ENCODE measurements at places on chromosomes 5 and 9.

DNA sequence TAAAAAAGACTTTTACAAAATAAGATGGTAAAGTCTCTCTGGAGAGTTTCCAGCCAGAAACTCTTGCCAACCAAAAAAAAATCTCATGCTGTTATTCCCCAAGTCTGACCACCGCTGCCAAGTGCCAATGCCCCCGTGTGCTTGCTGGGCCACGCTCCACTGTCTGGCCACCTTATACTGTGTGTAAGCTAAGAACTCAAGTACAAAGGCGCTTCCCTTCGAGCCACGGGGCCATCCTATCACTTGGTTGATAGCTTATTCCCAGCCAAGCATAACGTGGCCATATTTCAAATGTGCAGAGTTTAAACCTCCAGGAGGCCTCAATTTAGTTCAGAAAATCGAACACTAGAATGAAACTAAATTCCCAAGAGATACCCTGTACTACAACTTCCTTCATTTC, 36.0 kb downstream of the ROR2 start:
- H3K4me3 ChIP-seq = no peak overlapping the region
- DNase-seq = no peak
- H3K4me1 ChIP-seq = no peaks in the 10 kb centered on the region

DNA sequence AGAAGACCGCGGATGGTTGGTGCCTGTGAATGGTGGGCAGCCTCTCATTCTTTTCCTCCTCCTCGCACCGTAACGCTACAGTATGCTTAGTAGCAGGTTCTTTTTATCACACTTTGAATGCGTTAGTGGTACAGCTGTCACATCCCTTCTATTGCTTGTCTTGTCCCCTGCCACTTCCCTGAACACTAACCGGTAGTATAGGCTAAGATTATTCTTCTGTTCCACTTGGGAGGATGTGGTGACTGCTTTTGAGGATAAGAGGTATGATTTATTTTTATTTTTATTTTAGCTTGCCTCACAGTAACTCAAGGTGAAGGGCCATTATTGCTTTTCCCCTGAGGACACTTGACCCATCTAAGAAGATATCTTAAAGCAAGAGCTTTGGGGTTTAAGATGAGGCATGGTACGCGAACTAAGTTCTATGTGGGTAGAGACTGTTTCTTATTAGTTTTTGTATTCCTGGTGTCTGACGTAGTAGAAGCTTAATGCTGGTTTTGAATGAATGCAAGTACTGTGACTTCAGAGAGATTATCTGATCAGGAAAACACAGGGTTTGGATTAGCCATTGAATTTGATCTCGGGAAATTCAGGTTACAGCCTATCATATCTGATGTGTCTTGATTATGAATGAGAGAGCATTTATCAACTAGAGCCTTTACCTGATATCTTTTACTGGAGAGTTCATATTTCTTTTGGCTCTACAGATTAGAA, 951 bp downstream of the UNC13B start:
- peak overlapping the region; percentile 84 for H3K4me3 ChIP-seq
- H3K27me3 ChIP-seq = peaks cover 22% of the 10 kb centered on the region
- H3K4me1 ChIP-seq = peaks cover 28% of the 10 kb centered on the region
- H3K27ac ChIP-seq = no peak overlapping the region
- H3K36me3 ChIP-seq = no peaks in the 10 kb centered on the region

DNA sequence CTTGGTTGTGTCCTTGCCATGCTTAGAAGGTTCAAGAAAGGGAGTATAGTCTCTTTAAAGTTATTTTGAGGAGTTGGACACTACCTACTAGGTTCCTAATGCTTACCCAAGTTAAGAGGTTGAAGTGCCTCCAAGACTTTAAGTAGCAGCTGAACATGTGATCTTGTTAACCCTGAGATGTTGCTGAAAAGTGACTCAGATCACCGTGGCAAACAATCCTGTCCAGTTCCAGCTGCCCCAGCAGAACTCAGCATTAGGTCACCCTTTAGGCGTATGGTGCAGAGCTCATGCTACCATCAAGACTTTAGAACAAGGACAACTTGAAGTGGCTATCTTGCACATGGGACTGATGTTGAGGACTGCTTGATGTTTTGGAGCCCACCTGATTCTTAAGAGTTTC, 22.5 kb downstream of the ZNF462 start:
- no peaks in the 10 kb centered on the region for H3K36me3 ChIP-seq
- no peak overlapping the region for H3K4me3 ChIP-seq

DNA sequence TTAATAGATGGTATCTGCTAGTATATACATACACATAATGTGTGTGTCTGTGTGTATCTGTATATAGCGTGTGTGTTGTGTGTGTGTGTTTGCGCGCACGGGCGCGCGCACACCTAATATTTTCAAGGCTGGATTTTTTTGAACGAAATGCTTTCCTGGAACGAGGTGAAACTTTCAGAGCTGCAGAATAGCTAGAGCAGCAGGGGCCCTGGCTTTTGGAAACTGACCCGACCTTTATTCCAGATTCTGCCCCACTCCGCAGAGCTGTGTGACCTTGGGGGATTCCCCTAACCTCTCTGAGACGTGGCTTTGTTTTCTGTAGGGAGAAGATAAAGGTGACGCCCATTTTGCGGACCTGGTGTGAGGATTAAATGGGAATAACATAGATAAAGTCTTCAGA, 757 bp downstream of the FXN start:
- H3K27ac ChIP-seq = peak overlapping the region; percentile 92
- H3K27me3 ChIP-seq = no peaks in the 10 kb centered on the region
- peaks cover 26% of the 10 kb centered on the region for H3K4me1 ChIP-seq
- peak; percentile 13 for DNase-seq

GRCh38 chr5:149779124-149779465, 49.0 kb downstream of the PPARGC1B start:
- H3K4me3 ChIP-seq = no peak overlapping the region
- no peak overlapping the region for H3K27ac ChIP-seq
- DNase-seq = no peak
- H3K27me3 ChIP-seq = no peaks in the 10 kb centered on the region
- peaks cover 8% of the 10 kb centered on the region for H3K36me3 ChIP-seq

- no peaks in the 10 kb centered on the region for H3K4me1 ChIP-seq
- H3K4me3 ChIP-seq = no peak overlapping the region
- no peak overlapping the region for H3K27ac ChIP-seq
- peaks cover 14% of the 10 kb centered on the region for H3K36me3 ChIP-seq
- H3K27me3 ChIP-seq = no peaks in the 10 kb centered on the region
These were observed 47.9 kb upstream of the SLC12A2 start for GRCh38 chr5:128035689-128036088.

- H3K4me3 ChIP-seq = no peak overlapping the region
- peaks cover 30% of the 10 kb centered on the region for H3K27me3 ChIP-seq
- no peak for DNase-seq
These were observed 6.4 kb downstream of the ZNF608 start for GRCh38 chr5:124740071-124740470.

DNA sequence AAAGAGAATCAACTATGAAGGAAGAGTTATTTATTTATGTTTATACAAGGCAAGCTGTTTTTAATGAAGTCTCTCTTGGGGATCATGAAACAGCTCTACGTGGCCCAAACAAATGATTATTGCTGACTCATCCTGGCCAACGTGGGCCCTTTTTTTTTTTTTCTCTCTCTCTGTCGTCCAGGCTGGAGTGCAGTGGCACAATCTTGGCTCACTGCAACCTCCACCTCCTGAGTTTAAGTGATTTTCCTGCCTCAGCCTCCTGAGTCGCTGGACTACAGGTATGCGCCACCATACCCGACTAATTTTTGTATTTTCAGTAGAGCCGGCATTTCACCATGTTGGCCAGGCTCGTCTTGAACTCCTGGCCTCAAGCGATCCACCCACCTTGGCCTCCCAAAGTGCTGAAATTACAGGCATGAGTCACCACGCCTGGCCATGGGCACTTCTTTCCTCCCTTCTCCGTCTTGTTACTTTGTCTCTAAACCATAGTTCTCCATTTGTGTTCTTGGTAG, 98.3 kb downstream of the BASP1 start:
- no peak overlapping the region for H3K27ac ChIP-seq
- no peak overlapping the region for H3K4me3 ChIP-seq
- no peaks in the 10 kb centered on the region for H3K4me1 ChIP-seq
- no peaks in the 10 kb centered on the region for H3K27me3 ChIP-seq

- no peak for DNase-seq
- H3K4me1 ChIP-seq = no peaks in the 10 kb centered on the region
- no peak overlapping the region for H3K4me3 ChIP-seq
- no peak overlapping the region for H3K27ac ChIP-seq
- peaks cover 16% of the 10 kb centered on the region for H3K27me3 ChIP-seq
These were observed 9.4 kb downstream of the KCNT1 start for GRCh38 chr9:135711391-135711790.

- peaks cover 65% of the 10 kb centered on the region for H3K4me1 ChIP-seq
- H3K27ac ChIP-seq = peak overlapping the region; percentile 89
- DNase-seq = no peak
These were observed 62.7 kb downstream of the ST8SIA4 start for GRCh38 chr5:100840370-100840769.

DNA sequence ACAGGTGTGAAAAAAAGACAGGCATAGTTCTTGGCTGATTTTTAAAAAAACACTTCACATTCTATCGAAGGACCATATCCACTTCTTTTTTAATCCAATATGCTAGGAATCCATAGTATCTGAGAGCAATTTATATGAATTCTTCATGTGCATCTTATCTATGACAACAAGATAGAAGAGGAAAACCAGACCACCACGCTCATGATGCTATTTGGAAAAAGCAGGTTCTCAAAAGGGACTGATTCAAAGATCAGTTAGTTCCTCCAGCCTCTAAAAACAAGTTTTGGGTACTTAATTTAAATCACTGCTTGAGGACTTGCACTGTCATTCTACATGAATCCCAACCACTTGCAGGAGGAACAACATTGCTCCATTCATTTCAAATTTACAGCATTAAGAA, 6.3 kb downstream of the MEF2C start:
- H3K27ac ChIP-seq = no peak overlapping the region
- no peaks in the 10 kb centered on the region for H3K36me3 ChIP-seq
- H3K4me3 ChIP-seq = no peak overlapping the region
- H3K4me1 ChIP-seq = no peaks in the 10 kb centered on the region
- DNase-seq = no peak
- H3K27me3 ChIP-seq = peaks cover 30% of the 10 kb centered on the region

DNA sequence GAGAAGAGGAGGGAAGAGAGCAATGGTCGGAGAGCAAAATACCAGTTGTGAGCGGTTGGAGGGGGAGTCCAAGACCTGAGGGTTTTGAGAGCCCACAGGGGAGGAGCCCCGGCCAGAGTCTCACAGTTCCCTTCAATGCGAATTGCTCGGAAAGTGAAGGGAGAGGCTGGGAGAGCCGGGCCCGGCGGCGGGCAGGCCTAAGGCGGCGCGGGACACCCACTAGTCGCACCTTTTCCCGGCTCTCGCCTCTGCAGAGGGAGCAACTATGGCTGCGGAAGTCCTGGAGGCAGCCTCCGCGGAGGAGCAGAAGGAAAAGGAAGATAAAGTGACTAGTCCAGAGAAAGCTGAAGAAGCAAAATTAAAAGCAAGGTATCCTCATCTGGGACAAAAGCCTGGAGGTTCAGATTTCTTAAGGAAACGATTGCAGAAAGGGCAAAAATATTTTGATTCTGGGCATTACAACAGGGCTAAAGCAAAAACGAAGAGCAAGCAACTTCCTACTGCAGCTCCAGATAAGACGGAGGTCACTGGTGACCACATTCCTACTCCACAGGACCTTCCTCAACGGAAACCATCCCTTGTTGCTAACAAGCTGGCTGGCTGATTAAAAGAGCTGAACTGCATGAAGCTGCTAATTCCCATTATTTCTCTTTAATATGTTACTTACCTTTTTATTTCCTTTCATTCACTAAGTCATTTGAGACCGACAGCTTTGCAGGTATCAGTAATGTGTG, 6.5 kb upstream of the BTNL3 start:
- no peak overlapping the region for H3K27ac ChIP-seq
- no peak for DNase-seq
- no peak overlapping the region for H3K4me3 ChIP-seq
- H3K4me1 ChIP-seq = no peaks in the 10 kb centered on the region

DNA sequence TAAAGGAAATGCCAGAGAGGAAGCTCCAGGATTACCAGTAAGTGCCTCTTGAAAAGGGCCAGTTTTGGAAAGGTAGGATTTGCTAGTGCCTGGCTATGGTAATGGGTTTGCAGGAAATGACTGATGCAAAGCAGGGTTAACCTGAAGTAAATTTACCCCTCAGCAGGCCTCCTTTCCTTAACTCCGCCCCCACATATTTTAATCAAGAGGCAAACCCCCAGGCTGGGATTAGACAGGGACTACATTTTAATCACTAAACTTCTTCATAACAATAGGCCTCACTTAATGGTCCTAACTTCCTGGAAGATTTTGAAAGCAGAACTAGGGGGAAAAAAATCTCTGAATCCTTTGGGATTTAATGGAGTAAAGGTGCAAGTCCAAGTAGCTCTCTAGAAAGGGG, 10.2 kb upstream of the SLC1A3 start:
- H3K4me3 ChIP-seq = no peak overlapping the region
- DNase-seq = no peak
- no peak overlapping the region for H3K27ac ChIP-seq
- H3K36me3 ChIP-seq = no peaks in the 10 kb centered on the region
- no peaks in the 10 kb centered on the region for H3K4me1 ChIP-seq
- H3K27me3 ChIP-seq = peaks cover 2% of the 10 kb centered on the region

GRCh38 chr5:19322716-19323485, 665.1 kb downstream of the CDH18 start:
- no peaks in the 10 kb centered on the region for H3K27me3 ChIP-seq
- no peak overlapping the region for H3K4me3 ChIP-seq
- no peaks in the 10 kb centered on the region for H3K4me1 ChIP-seq
- H3K36me3 ChIP-seq = no peaks in the 10 kb centered on the region

- peaks cover 5% of the 10 kb centered on the region for H3K4me1 ChIP-seq
- no peak overlapping the region for H3K27ac ChIP-seq
- H3K36me3 ChIP-seq = no peaks in the 10 kb centered on the region
- H3K4me3 ChIP-seq = no peak overlapping the region
These were observed 6.9 kb downstream of the SHB start for GRCh38 chr9:38062106-38062497.

- no peaks in the 10 kb centered on the region for H3K27me3 ChIP-seq
- no peaks in the 10 kb centered on the region for H3K36me3 ChIP-seq
- no peak for DNase-seq
- H3K4me3 ChIP-seq = no peak overlapping the region
These were observed 135.0 kb downstream of the PAM start for GRCh38 chr5:102890133-102890532.

- H3K4me1 ChIP-seq = peaks cover 75% of the 10 kb centered on the region
- no peak overlapping the region for H3K4me3 ChIP-seq
- no peak for DNase-seq
- H3K36me3 ChIP-seq = peaks cover 19% of the 10 kb centered on the region
These were observed 5.8 kb upstream of the RALGDS start for GRCh38 chr9:133126697-133127339.

DNA sequence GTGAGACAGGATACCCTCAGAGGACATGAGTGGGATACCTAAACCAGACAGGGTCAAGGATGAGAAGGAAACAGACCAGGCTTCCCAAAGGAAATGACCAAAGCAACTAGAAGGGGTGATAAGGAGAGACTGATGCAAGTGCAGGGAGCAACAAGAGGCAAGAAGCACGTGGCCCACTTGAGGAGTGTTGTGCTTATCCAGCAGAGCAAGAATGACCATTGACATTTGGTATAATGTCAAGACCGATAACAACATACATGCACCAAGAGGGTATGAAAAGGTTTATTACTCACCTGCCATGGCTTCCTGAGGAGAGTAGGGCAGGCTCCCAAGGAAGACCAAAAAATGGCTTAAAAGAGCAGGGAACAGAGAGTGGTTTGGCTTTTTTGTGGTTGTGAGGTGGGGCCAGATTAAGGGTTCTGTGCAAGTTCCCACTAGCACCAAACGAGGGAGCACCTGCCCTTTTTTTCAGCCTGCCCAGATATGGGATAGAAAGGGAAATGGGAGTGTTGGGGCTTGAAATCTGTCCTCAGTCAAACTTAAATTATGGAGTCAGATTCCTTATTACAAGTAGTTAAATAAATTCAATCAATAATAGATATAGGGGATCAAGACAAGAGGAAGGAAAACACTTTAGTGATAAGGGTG, 513.6 kb downstream of the RASEF start:
- H3K36me3 ChIP-seq = no peaks in the 10 kb centered on the region
- H3K4me3 ChIP-seq = no peak overlapping the region
- no peak for DNase-seq
